ENCODE measurements at places on chromosomes 11 and 22.

GRCh38 chr11:47443028-47443700 lies 5.8 kb downstream of the RAPSN start:
- DNase-seq, result no peak

DNA sequence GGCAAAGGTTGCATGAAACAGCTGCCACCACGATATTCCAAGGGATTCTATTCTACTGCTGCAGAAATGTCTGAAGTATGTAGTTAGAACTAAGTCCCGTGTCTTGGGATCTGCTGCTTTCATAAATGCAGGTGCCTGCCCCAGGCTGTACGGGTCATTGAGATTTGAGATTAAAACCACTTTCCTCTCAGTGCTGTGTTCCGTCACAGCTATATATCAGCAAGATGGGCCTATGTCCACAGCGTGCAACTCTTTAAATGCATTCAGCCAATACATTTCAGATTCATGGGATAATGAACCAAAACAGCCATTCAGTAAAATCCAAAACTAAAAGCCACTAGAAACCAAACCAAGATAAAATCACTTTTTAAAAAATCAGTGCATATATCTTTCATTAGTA lies 107.3 kb upstream of the LUZP2 start:
- no peak for DNase-seq

- DNase-seq, result no peak
Observed at GRCh38 chr11:7428196-7428595, 57.1 kb upstream of the OLFML1 start.

DNA sequence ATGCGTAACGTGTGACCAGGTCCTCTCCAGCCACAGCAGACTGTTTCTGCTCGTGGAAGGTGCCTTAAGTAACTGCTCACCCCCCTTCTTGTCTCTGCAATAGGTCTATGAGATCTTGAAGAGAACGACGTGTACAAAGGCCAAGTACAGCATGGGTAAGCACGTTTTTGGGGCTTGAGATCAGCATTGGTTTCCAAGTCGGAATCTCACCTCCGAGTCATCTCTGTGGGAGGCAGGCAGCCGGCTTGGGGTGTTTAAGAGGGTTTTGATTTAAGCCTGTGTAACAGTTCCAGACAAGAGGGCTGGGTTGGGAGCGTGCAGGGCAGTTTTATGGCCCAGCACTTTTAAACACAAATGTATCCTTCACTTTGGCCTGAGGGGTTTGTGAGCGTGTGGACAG lies 30.1 kb downstream of the ANO1 start:
- DNase-seq, result no peak

DNA sequence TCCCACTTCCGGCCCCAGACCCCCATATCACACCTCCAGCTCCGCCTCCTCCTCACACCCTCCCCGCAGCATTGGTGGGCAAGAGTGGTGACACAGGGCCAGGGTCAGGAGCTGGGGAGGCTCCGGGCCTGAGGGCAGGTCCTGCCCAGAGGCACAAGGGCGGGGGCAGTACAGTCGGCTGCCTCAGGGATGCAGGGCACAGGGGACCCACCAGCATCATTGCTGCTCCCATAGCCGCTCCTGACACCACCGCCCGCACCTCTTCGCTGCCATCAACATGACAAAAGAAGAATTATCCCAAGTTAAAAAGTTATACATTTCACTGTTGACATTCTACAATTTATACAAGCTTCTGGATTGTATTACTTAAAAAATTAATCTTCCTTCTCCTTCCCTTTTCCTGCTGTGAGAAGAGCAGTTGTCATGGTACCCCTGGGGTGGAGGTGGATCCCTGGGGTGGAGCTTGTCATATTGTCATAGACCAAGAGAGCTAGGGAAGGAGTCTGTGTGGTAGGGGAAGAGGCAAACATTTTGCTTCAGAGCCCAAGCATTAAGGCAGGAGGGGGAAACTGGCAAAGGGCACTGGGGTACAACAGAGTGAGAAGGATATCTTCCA lies 4.1 kb downstream of the SBF2 start:
- DNase-seq, result no peak

DNA sequence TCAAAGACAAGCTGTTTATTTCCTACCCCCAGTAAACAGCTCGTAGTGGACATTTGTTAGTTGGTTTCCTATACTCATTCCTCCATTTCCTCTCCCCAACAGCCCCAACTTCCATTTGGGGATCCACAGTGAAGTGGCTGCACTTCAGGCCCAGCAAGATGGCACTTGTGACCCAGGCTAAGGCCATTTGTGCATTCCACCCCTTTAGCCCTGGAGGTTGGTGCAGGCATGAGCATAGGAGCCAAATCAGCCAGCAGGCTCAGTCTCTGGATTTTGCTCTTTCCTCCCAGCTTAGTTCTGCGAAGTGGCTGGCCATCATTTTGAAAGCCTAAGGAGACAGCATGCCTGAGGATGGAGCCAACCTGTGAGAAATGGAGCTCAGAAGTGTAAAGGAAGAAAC lies 122.9 kb downstream of the MPPED2 start:
- no peak for DNase-seq
